ENCODE measurements at places on chromosomes 16 and 17. TPM values are rescaled to one million over a fixed set of nuclear protein-coding genes. Genes with fewer than 3 reads are reported as not detected.

Gene SYNGR3
- 71.3 TPM for total RNA-seq

Gene CX3CL1
- 4.9 TPM for total RNA-seq

Gene KRT15
- total RNA-seq, result not detected

Gene UBN1
- total RNA-seq, result 12.2 TPM

Gene CBX2
- 6.1 TPM for total RNA-seq

Gene SMIM5
- total RNA-seq, result under 0.01 TPM

Gene NF1
- total RNA-seq, result 96.6 TPM

Gene NMT1
- total RNA-seq, result 29.3 TPM

Gene GSDMA
- total RNA-seq, result under 0.01 TPM

Gene HES7
- 1.2 TPM for total RNA-seq

Gene HEXIM1
- total RNA-seq, result 8.6 TPM

Gene DOC2A
- 11.8 TPM for total RNA-seq

Gene GP1BA
- not detected for total RNA-seq

Gene OR1F1
- total RNA-seq, result 0.41 TPM

Gene CD300LB
- not detected for total RNA-seq

Gene SCNN1G
- total RNA-seq, result 0.82 TPM

Gene CANT1
- 17.5 TPM for total RNA-seq

Gene SMPD3
- 64.8 TPM for total RNA-seq

Data from frontal cortex (tissue), 4 donors.